ENCODE measurements at places on chromosomes 6 and 20. TPM values are rescaled to one million over a fixed set of nuclear protein-coding genes. Genes with fewer than 3 reads are reported as not detected.

Gene GDAP1L1
- not detected for polyA plus RNA-seq

Gene ERGIC3
- 119 TPM for polyA plus RNA-seq

Gene AVP
- not detected for polyA plus RNA-seq

Gene OOEP
- 0.79 TPM for polyA plus RNA-seq

Gene PRRT1
- not detected for polyA plus RNA-seq

Gene ERVFRD-1
- polyA plus RNA-seq = not detected

Gene TPD52L1
- polyA plus RNA-seq = not detected

Gene MYH7B
- 0.34 TPM for polyA plus RNA-seq

Gene FRK
- 0.04 TPM for polyA plus RNA-seq
